ENCODE measurements at places on chromosomes 7 and 10.

- DNase-seq: no peak
Measured at GRCh38 chr10:103627111-103627892, 133.8 kb downstream of the NEURL1 start.

DNA sequence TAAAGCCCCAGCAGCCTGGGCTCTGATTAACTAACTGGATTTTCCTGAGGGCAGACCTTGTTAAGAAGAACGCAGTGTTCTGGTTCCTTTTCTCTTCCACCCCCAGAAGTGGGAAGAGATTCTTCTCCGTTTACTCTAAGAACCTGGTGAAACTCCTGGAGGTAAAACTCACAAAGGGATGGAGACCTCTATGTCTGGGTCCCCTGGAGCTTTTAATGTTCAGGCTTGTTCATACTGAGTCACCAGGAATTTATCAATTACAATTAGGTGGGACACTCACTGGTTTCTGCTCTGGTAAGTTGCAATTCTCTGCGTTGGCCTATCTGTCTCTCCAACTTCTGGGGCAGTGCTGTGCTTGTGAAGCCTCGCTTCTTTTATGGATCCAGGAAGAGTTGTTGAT is 73.3 kb upstream of the CACNB2 start:
- DNase-seq: no peak

GRCh38 chr10:12635127-12635541 is 285.8 kb downstream of the CAMK1D start:
- DNase-seq: no peak

DNA sequence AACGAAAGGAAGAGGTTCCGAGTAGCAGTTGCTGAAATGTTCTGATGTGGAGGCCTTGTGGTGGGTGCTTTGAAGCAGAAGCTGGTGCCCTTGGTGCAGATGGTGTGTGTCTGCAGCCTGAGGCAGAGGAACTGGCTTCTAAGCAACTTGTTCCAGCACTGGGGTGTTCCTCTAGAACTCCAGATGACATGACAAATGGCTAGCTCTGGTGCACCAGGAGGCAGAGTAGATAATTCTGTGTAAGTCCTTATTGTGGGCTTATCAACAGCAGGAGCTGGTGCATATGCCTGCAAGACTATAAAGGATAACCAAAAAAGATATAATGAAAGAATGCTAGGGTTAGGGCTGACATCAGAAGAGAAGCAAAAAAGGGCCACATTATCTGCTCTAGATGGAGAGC is 76.5 kb downstream of the ARL5B start:
- DNase-seq: no peak

- no peak for DNase-seq
Measured at GRCh38 chr10:132664883-132665282, 121.1 kb downstream of the NKX6-2 start.

DNA sequence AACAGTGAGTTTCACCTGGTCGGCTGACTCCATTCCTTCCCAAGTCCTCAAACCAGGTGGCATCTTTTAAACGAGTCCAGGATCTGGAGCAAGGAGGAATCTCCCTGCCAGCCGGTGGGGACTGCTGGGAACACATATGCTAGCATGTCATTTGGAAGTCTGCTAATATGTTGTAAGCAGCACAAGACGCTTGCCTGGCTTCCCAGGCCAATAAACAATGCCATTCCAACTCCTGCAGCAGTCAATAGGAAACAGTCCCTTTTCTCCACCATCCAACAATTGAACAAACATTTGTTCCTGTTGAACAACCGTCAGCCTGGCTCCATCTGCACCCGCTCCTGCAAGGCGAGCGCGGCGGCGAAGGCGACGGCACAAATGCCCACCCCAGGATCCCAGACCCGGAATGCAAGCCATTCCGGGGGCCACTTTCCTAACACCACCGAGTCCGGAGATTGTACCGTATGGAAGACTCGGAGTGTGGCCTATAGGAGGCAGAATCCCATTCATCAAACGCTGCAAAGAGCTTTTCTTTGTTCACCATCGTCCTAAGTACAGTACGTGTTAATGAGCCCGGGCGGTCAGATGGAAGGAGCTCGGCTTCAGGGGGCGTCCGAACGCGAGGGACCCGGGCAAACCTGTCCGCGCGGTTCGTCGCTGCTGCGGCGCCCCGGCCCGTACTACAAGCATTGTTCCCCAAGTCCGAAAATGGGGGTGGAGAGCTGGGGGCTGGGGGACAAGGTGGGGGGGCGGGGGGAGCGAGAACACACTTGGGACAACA is 1.6 kb downstream of the FAM53B start:
- DNase-seq: no peak

DNA sequence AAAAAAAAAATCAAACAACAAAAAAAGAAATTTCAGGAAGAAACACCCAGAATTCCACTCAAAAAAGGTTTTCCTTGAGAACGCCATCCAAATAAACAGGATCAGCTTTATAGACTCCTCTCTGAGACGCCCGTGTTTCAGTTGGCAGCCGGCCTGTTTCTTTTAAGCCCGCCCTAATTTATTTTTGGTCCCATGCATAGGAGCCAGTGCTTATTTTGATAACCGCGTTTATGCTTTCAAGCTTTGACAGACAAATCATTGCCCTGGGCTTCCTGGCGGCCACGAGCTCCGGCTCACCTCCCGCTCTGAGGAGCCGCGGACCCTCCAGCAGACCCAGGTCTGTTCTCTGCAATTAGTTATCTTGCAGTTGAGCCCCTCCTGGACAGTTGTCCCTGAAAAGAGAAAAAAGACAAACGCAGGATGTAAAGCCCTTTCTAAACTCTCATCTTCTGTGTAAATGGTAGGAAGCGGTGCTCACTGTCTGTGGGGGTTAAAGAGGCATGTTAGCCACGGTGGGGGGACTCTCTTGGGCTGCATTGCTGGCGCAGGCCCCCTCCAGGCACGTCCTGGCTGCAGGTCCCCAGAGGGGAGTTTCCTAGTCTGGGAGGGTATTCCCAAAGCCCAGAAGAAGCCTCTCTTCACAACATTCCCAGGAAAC is 22.2 kb upstream of the UNCX start:
- DNase-seq: no peak

DNA sequence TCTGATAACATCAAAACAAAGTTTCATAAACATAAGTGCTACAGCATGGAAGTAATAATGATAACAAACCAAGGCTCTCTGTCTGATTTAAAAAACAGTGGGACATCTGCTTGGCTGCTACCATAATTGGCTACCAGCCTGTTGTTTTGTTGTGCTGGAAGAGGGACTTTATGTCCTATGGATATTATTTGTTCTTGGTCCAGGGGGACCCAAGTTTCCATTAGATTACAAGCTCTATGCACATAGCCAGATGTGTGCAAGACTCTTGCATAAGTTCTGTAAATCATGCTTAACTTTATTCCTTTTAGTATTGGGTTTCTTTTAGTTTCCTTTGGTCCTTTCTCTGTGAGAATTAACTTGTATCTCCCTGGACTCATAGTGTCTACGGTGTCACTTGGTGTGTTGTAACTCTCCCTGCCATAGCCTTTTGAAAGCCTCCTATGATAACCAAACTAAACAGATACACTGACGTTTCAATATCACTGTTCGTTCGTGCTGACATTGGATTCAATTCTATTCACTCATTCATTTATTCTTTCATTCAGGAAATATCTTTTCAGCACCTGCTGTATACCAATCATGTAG is 41.4 kb upstream of the CD36 start:
- DNase-seq: no peak

DNA sequence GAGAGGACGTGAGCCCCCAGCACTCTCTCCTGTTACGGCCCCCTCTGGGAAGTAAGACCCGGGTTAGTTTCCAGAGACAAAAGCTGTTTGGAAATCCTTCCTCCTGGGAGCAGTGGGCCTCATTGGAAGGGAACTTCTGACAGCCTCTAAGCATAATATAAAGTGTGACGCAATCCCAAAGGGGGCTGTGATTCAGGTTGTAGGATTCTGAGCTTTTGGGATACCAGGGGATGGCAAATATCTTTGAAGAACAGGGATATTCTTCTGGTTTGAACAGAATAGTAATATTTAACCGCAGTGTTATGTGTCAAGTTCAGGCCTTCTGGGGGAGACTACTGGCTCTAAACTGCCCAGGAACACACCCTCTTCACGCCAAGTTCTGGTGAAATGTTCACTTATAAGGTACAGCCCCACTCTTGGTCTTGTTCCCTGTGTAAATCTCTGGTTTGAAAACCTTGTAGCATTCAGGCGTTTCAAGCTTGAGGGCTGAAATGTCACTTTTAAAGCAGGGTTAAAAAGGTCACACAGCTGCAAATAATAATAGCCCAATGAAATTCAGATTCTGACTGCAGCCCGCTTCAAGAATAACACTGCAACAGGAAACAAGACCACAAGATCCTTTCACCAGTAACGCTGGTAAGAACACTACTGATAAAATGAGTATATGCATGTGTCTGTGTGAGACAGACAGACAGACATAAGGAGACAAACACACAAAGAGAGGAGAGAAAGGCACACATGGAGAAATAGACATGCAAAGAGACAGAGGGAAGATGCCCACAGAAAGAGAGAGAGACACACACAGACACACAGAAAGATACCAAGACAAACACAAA is 69.0 kb downstream of the CREB5 start:
- no peak for DNase-seq

GRCh38 chr7:156490021-156490800 is 150.4 kb upstream of the RNF32 start:
- DNase-seq: no peak

DNA sequence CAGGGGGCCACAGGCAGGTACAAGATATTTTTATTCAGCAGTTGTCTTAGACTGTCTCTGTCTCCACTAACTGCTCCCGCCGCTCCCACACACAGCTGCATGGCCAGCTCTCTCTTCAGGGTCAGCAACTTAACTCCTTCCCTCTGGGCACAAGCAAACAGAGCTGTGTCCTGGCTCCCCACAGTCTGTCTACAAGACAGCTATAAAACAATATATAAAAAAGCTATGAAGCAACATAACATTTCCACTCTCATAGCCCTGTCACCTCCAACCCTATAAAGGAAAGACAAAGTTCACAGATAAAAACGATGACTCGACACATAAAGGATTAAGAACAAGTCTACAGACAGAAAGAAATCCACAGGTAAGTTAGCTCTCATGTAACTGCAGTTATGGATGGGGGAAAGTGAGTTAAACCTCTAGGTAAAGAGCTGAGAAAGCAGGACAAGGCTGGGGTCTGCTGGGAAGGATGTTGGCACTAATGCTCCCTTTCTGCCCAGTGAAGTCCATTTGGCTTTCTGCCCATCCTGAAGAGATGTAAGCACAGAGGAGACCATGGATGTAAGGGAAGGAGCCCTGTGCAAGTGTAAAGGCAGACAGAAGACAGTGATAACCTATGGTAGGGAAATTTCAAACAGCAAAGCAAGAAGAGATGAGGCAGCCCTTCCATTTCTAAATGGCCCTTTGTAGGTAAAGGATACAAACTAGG is 27.0 kb downstream of the RAPGEF5 start:
- DNase-seq: no peak

DNA sequence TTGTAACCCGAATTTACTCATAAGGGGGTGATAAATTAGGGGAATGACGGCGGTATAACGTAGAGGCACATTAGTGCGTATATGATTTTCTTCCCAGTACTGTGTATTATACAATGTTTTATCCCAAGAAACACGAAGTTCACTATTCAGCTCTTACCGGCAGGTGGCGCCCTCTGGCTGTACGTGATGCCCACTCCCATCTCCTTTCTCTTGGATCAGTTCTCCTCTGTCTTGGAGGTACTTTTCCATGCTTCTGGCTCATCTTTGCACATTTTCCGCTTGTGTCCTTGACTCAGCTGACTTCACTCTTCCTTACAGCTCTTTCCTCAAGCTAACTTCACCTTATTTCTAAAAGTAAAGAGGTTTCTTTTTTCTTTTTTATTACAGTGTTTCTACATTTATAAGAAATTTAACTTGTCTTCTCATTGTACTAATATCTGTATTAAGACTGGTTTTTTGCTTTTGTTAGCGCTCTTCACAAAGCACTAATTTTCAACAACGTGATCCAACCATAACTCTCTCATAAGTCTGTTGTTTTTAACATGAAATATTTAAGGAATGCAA is 21.3 kb downstream of the TMEM176B start:
- peak; percentile 48 for DNase-seq

DNA sequence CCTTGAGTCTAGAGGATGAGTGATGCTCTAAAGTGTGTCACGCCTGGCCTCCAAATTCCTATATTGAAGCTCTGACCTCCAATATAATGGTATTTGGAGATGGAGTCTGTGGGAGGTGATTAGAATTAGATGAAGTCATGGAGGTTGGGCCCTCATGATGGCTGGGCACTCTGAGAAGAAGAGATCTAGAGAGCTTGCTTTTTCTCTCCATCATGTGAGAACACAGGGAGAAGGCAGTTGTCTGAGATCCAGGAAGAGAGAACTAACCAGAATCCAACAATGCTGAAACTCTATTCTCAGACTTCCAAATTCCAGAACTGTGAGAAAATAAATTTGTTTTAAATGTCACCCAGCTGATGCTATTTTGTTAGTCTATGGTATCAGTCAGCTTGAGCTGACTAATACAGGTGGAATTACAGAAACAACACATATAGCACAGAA is 15.1 kb downstream of the RNF216 start:
- DNase-seq: no peak

DNA sequence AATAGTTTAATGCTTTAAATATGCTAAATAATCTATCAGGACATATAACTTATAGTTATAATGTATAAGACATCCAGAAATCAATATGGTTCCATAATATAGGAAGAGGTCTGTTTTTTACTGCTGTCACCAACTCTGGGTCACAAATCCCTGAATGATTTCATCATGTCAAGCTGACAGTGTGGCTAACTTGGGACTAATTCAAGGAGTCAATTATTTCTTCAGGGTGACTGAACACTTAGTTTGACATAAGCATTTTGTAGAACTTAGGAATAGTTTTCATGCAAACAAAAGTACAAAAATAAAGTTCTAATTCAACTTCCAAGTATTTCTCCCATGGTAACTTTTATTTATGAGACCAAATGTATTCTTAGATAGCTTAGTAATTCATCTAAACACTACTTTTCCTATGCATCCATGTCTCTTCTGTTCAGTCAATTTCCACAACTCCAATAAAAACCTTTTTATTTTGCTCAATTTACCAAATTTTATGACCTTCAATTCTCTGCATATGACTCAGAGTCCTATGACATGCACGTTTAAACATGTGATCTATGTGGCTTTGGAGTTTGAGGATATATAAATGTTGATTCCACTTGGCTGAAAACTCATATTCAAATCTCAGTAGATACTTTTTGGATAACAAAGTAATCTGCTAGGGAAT is 40.3 kb upstream of the GNAT3 start:
- DNase-seq: no peak

DNA sequence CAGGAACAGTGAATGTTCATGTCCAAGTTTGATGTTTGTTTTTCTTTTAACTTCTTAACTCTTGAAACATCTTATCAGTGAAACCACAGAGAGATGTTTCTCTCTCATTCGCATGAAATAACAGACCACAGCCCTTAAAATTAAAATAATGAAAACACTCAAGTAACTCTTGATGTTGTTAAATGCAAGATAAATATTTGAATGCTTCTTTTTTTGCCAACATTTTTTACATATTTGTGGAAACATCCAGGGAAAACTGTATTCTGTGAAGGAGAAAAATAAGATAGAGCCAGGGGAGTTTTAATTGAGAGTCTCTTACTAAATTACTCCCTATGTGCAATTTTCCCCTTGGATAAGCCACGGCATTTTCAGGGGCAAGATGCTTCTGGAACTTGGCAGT is 361.8 kb upstream of the MGMT start:
- DNase-seq: no peak

- DNase-seq: no peak
Measured at GRCh38 chr10:69912589-69912988, 110.9 kb downstream of the COL13A1 start.
